Astrocyte (in vitro differentiated cells and primary cell): ENCODE measurements at places on chromosomes 5 and 9. TPM values are rescaled to one million over a fixed set of nuclear protein-coding genes. Genes with fewer than 3 reads are reported as not detected.
A peak's percentile ranks its signal among the peaks of the same experiment; 100 is the strongest.

CDKN2B-AS1 gene
- 2.3 TPM in 2 replicates for total RNA-seq

TEX48 gene
- not detected in 2 replicates for total RNA-seq

DMRTA1 gene
- 6.1 and 6.2 TPM in 2 replicates for total RNA-seq

GRCh38 chr9:129981180-129981907 lies 61.6 kb downstream of the FNBP1 start:
- H3K4me1 ChIP-seq = no peaks in the 10 kb centered on the region
- no peaks in the 10 kb centered on the region for H3K27me3 ChIP-seq
- no peak overlapping the region for H3K27ac ChIP-seq
- DNase-seq = peak; percentile 58
- no peak overlapping the region for H3K4me3 ChIP-seq

GRCh38 chr9:22623236-22623635 lies 176.6 kb downstream of the DMRTA1 start:
- no peaks in the 10 kb centered on the region for H3K4me1 ChIP-seq
- DNase-seq = no peak
- no peak overlapping the region for H3K4me3 ChIP-seq
- H3K36me3 ChIP-seq = no peaks in the 10 kb centered on the region
- H3K27me3 ChIP-seq = no peaks in the 10 kb centered on the region

DNA sequence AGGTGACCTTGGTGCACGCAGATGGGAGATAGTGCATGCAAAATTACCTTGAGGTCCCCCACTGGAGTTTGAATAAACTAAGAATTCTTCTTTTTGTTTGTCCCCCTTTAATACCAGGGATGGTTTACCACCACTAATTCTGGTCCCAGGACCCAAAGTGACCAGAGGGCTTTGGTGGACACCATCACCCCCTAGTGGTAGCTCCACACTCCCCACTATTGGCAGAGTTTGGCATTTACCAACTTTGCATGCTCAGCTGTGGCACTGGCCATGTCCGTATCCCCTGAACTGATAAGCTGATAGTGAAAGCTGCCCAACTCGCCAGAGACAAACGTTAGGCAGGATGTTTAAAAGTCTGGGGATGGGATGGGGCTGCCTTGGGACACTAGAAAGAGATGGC lies 3.3 kb downstream of the ASTN2 start:
- no peaks in the 10 kb centered on the region for H3K4me1 ChIP-seq
- no peaks in the 10 kb centered on the region for H3K36me3 ChIP-seq
- DNase-seq = no peak
- no peak overlapping the region for H3K27ac ChIP-seq
- peaks cover 39% of the 10 kb centered on the region for H3K27me3 ChIP-seq

GRCh38 chr9:3177936-3178335 lies 334.0 kb upstream of the PUM3 start:
- H3K27ac ChIP-seq = no peak overlapping the region
- no peak overlapping the region for H3K4me3 ChIP-seq
- H3K27me3 ChIP-seq = peaks cover 22% of the 10 kb centered on the region
- no peaks in the 10 kb centered on the region for H3K36me3 ChIP-seq

- H3K27me3 ChIP-seq = no peaks in the 10 kb centered on the region
- H3K27ac ChIP-seq = no peak overlapping the region
- DNase-seq = no peak
- H3K4me1 ChIP-seq = peaks cover 6% of the 10 kb centered on the region
These were observed 28.6 kb upstream of the TAS2R1 start for GRCh38 chr5:9658706-9659105.

DNA sequence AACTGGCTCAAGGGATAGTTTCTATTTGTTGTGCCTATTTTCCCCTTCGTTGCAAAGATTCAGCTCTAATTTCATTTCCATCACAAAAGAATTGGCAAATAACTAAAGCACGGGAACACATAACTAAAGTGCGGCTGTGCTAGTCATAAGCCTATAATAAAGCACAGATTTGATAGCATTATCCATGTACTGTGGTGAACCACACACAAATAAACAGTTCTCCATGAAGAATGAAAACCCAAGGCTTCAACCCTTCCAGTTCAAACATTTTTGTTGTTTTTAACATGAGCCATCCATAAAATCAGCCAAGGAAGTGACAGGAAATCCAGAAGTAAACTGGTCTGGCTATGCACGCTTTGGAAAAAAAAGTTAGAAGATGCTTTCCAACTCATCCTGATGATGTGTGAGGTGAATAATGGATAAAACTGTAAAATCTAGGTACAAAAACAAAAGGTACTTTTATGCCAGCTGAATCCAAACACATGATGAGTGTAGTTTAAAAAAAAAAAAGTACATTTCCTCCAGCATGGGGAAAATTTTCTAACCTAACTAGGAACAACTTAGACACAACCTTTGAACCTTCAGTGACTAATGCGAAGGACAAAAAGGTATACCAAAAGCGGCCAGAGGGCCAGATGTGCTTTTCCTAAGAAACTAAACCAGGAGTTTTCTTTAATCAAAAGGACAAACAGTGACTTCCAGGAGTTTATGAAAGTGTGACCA lies 10.2 kb downstream of the ZNF608 start:
- DNase-seq = peak; percentile 94
- H3K4me3 ChIP-seq = peak overlapping the region; percentile 42
- peaks cover 21% of the 10 kb centered on the region for H3K4me1 ChIP-seq
- peaks cover 5% of the 10 kb centered on the region for H3K27me3 ChIP-seq
- no peaks in the 10 kb centered on the region for H3K36me3 ChIP-seq

DNA sequence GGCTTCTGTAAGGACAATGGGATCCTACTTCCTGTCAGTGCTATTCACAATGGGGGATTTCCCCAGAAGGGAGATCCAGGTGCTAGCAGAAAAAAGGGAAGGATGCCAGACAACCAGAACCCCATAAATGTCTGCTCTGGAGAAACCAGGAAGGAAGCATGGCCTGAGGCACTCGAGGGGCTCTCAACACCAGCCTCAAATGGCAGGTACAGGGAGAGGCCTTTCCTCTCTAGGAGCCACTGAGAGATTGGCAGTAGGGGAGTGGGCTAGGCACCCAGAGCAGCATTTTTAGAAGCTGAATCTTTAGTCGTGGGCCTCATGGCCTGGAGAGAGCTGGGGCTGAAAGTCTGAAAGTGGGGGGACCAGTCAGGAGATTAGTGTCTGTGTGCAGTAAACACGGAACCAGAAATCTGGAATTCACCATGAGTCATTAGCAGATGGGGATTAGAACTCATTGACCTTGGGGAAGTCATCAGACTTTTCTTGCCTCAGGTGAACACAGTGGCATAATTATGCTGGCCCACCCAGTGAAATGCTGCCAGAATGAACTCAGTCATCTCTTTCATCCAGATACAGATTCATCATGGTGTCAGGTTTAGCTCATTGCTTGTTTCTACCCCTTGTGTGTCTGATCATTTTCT lies 28.3 kb downstream of the ARHGEF28 start:
- no peak overlapping the region for H3K27ac ChIP-seq
- no peaks in the 10 kb centered on the region for H3K27me3 ChIP-seq
- no peaks in the 10 kb centered on the region for H3K36me3 ChIP-seq
- peak; percentile 30 for DNase-seq
- H3K4me3 ChIP-seq = no peak overlapping the region

DNA sequence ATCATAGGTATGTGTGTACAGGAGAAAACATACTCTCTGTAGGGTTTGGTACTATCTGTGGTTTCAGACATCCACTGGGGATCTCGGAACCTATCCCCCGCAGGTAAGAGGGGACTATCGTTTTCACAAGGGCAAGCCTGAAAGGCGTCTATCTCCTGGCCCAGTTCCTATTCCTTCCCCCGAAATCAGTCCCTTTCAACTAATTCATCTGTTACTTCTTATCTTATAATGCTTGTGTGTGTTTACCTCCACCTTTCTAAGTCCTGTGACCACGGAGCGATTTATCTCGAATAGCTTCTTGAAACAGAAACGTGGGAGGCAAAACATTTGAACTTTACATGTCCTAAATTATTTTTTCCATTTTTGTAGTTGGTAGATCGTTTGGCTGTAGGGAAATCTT lies 11.4 kb downstream of the ABO start:
- no peak for DNase-seq
- no peaks in the 10 kb centered on the region for H3K4me1 ChIP-seq
- H3K36me3 ChIP-seq = no peaks in the 10 kb centered on the region

GRCh38 chr9:12958279-12958678 lies 183.5 kb downstream of the LURAP1L start:
- no peaks in the 10 kb centered on the region for H3K27me3 ChIP-seq
- no peaks in the 10 kb centered on the region for H3K36me3 ChIP-seq
- no peaks in the 10 kb centered on the region for H3K4me1 ChIP-seq

GRCh38 chr5:109454731-109455505 lies 45.1 kb upstream of the PJA2 start:
- no peaks in the 10 kb centered on the region for H3K36me3 ChIP-seq
- H3K27me3 ChIP-seq = no peaks in the 10 kb centered on the region
- peaks cover 20% of the 10 kb centered on the region for H3K4me1 ChIP-seq
- H3K27ac ChIP-seq = peak overlapping the region; percentile 94

GRCh38 chr5:179919487-179920060 lies 11.9 kb upstream of the TBC1D9B start:
- no peaks in the 10 kb centered on the region for H3K4me1 ChIP-seq
- H3K27me3 ChIP-seq = peaks cover 3% of the 10 kb centered on the region
- H3K27ac ChIP-seq = no peak overlapping the region
- H3K4me3 ChIP-seq = no peak overlapping the region
- no peak for DNase-seq

- no peak overlapping the region for H3K4me3 ChIP-seq
- no peak overlapping the region for H3K27ac ChIP-seq
- no peaks in the 10 kb centered on the region for H3K36me3 ChIP-seq
These were observed 4.5 kb upstream of the SEMA6A start for GRCh38 chr5:116579144-116579543.

DNA sequence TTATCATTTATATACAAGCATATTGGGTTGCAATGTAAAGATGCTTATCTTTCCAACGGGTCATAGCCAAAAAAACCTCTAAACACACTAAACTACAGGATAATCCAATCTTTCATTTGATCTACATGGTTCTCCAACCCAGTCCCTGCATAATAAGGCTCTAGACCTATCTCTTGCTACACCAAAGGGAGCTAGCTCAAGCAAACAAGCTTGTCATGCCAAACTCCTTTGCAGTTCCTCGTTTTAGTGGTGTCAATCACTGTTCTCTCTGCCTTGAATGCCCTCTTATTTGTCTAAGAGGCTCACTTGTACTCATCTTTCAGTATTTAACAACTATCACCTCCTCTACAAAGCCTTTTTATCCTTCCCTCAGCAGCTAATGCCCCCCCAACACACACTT lies 5.6 kb downstream of the HOMER1 start:
- no peak overlapping the region for H3K27ac ChIP-seq
- H3K4me3 ChIP-seq = no peak overlapping the region
- no peaks in the 10 kb centered on the region for H3K36me3 ChIP-seq
- no peak for DNase-seq
- no peaks in the 10 kb centered on the region for H3K27me3 ChIP-seq

DNA sequence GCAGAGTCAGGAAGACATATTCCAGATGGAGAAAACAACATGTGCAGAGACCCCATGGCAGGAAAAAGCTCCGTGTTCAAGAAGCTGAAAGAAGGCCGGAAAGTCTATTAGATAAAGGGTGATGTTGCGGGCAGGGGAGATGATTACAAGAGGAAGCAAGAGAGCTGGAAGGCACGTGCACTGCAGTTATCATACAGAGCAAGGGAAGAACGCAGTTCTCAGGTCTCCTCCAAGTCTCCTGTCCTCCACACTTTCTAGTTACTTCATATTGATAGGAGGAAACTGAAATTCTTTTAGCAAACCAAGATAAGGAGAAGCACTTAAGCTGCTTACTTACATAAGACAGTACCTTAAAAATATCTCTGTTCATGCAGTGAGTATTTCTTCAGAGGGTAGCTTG lies 58.3 kb upstream of the PLPP6 start:
- no peaks in the 10 kb centered on the region for H3K27me3 ChIP-seq
- no peak for DNase-seq
- no peaks in the 10 kb centered on the region for H3K4me1 ChIP-seq

DNA sequence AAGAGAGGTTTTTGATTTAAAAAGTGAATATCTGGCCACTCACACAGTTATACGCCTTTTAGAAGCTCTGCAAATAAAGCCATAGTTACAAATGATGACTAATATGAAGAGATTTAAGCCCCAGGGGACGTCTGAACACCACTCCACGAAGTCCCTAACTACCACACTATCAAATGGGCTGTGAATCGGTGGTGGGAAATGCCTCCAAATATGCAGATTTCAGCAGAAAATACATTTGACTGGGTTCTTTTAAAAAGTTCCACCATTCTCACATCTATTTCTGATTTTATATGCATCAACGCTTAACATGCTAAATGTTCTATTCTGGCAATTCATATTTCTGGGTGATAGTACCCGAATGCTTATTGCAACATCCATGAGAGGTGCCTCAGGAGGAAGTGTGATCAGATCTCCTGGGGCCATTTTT lies 22.5 kb downstream of the TICAM2 start:
- no peak for DNase-seq
- peaks cover 6% of the 10 kb centered on the region for H3K36me3 ChIP-seq
- peaks cover 35% of the 10 kb centered on the region for H3K4me1 ChIP-seq
- H3K27ac ChIP-seq = peak overlapping the region; percentile 12
- no peaks in the 10 kb centered on the region for H3K27me3 ChIP-seq
